Astrocyte (in vitro differentiated cells and primary cell): ENCODE measurements at places on chromosomes 2 and 18. TPM values are rescaled to one million over a fixed set of nuclear protein-coding genes. Genes with fewer than 3 reads are reported as not detected.

DNA sequence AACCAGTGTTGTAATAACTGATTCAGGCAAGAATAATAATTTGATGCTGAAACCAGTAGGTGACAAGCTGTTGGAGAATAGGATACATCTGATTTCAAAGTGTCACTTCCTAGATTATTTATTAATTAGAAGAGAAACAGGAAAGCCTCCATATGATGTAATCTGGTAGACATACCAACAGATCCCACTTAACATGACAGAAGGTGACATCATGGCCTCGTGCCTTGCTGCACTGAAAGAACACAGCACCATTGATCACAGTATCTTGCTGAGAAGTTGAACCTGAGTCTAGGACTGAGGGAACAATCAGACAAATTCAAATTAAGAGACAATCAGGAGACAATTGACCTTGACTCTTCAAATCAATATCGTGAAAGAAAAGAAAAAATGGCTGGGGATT, 131.6 kb upstream of the DLGAP1 start:
- H3K36me3 ChIP-seq: no peaks in the 10 kb centered on the region
- DNase-seq: no peak
- H3K27ac ChIP-seq: no peak overlapping the region

- no peak overlapping the region for H3K27ac ChIP-seq
- H3K27me3 ChIP-seq: no peaks in the 10 kb centered on the region
- DNase-seq: no peak
- no peaks in the 10 kb centered on the region for H3K36me3 ChIP-seq
- H3K4me1 ChIP-seq: peaks cover 6% of the 10 kb centered on the region
- H3K4me3 ChIP-seq: no peak overlapping the region
Observed at GRCh38 chr2:70356941-70357683, 55.2 kb upstream of the FAM136A start.

GRCh38 chr18:67995769-67996168, 479.2 kb upstream of the DSEL start:
- no peak overlapping the region for H3K4me3 ChIP-seq
- H3K27me3 ChIP-seq: no peaks in the 10 kb centered on the region
- H3K36me3 ChIP-seq: no peaks in the 10 kb centered on the region
- no peak for DNase-seq
- H3K4me1 ChIP-seq: no peaks in the 10 kb centered on the region
- no peak overlapping the region for H3K27ac ChIP-seq

GRCh38 chr18:3595369-3596273, 145.6 kb downstream of the TGIF1 start:
- no peaks in the 10 kb centered on the region for H3K27me3 ChIP-seq
- peak overlapping the region; percentile 61 for H3K4me3 ChIP-seq
- H3K36me3 ChIP-seq: no peaks in the 10 kb centered on the region
- H3K27ac ChIP-seq: peak overlapping the region; percentile 98
- peaks cover 44% of the 10 kb centered on the region for H3K4me1 ChIP-seq

Gene PJVK
- 2.4 and 3.4 TPM in 2 replicates for total RNA-seq

Gene CNTNAP5
- 0.30 TPM in 1 of 2 replicates, not detected in the other for total RNA-seq
